NCI-H2029 (cell line): ENCODE measurements at places on chromosomes 2 and 18.

- no peak for DNase-seq
Measured at GRCh38 chr2:72996117-72996502, 75.4 kb downstream of the SFXN5 start.

DNA sequence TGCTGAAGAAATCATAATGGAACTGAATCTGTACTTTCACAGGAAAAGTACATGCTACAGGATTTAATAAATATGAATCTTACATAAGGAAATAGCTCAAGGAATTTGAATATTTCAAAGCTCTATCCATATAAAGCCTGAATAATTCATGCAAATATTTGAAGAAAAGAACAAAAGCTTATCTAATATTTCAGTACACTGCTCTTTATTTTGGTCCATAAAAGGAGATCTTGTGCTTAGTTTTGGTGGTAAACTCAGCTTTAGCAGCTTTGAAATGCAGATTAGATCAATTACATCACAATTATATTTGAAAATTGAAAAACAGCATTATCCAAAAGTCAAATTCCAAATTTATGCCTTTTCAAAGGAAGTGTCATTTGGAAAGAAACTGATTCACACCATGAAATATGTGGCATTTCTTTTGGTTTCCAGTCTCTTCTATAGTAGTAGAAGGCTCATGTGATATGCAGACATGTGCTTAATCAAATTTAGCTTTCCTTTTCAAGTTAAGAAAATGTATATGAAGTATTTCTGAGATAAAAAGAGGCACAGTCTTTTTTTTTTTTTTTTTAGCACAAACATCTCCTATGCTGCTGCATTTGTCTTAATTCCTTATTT lies 42.1 kb upstream of the MAP4K3 start:
- DNase-seq = no peak

DNA sequence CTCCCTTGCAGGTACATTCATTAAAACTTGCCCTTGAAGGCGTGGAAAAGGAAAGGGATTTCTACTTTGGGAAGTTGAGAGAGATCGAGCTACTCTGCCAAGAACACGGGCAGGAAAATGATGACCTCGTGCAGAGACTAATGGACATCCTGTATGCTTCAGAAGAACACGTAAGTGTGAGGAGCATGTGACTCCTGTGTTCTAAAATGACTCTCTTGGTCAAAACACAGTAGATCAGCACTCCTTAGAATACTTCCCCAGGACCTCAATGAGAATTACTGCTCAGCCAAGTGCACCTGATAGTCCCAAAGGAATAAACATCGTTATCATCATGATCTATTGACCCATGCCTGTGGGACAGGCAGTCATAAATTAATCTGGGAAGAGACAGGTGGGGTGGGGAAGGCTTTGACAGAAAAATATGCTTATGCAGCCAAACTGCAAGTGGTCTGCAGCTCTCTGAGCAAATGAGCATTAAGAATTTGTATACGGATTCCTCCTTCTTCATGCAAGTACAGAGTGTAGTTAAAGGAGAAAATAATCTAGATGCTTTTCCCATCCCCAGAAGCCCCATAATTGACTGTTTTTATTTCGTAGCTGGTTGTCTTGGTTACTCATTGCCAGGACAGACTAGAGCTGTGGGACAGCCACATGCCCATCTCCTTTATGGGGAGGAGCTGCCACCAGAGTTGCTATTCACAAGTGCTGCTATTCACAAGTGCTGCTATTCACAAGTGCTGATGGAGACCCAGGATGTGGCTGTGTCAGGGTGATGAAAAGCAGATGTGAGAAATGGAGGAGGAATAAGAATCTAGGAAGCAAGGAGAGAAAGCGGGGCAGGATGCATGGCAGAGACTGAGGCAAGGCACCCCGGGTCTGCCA lies 91.0 kb downstream of the MAPRE2 start:
- no peak for DNase-seq

DNA sequence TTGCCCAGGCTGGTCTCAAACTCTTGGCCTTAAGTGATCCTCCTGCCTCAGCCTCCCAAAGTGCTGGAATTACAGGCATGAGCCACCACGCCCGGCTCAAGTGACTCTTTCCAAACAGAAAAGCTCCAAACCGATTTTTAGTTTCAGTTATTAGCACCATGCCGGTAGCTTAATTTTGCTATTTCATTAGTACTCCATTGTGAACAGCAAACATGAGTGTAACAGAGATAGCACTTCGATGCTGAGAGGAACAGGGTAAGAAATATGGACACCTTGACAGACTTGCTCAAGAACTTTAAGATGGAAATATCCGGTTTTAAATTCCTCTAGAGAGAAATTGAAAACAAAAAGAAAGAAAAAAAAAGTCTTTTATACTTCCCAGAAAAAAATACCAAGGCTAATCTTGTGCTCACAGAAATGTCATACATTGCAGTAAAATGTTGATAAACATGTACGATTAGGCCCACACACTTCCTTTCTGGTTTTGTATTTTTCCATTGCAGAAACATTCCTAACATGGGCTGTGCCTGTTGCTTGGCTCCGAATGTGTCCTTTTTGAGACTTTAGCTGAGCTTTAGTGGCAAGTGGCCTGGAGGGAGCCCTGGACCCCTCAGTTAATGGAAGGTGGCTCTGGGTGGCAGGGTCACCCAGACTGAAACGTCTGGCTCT lies 18.3 kb downstream of the FHL2 start:
- no peak for DNase-seq

DNA sequence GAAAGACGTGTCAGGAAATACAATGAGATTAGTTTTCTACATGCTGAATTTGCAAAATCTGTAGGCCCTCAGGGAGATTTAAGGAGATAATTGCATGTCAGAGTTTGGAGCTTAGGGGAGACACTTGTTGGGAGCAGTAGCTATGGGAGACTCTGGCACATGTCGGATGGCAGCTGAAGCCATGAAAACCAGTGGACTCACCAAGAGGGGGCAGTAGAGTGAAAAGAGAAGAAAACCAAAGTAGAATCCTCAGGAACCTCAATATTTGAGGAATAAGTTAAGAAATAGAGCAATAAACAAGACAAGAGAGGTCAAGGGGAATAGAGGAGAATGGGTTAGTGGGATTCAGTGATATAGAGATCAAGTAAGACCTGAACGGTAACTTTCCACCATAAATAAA lies 24.8 kb downstream of the RUFY4 start:
- no peak for DNase-seq

DNA sequence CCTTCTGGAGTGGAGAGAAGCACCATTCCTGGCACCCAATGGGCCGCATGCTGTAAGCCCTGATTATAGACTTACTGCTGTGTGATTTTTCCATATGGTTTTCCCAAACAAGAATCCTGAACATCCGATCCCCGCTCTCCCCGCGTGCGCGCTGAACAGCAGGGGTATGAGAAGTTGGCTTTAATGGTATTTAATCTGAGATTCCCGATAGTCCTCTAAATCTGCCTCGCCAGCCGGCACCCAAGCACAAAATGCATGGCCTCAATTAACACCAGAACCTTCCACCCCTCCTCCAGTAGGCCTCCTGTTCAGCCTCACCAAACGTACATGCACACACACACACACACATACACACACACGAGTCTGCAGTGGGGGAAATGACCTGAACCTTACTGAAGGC lies 480.3 kb downstream of the BCL11A start:
- no peak for DNase-seq

DNA sequence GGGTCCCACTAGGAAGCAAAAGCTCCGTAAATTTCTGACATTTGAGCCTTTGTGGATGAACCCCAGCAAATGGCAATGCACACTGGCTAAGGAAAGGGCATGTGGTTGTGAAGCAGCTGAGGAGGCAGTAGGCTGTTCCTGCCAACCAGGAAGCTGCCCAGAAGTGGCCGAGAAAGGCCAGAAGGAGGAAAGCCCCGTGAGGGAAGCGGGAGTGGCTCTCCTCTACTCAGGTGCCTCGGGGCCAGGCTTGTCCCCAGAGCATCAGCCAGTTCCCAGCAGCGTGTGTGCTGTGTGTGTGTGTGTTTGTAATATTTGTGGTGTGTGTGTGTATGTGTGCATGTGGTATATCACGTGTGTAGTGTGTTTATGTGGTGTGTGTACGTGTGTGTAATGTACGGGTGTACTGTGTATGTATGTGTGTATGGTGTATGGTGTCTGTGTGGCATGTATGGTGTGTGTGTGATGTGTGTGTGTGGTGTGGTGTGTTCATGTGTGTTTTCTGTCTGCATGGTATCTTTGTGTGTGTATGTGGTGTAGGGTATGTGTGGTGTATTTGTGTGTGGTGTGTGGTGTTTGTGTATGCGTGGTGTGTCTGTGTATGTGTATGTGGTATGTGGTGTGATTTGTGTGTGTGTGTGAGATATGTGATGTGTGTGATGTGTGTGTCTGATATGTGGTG lies 90.6 kb downstream of the APOB start:
- DNase-seq = no peak

- DNase-seq = no peak
Measured at GRCh38 chr18:13374468-13375301, 156.1 kb downstream of the LDLRAD4 start.

GRCh38 chr2:65495251-65495877 lies 63.0 kb upstream of the SPRED2 start:
- DNase-seq = no peak
